Karpas-422 (cell line): ENCODE measurements at places on chromosomes 2 and 18. TPM values are rescaled to one million over a fixed set of nuclear protein-coding genes. Genes with fewer than 3 reads are reported as not detected.

The COLEC12 gene
- not detected in 2 replicates for total RNA-seq

The CROCC2 gene
- total RNA-seq: not detected in 2 replicates

DNA sequence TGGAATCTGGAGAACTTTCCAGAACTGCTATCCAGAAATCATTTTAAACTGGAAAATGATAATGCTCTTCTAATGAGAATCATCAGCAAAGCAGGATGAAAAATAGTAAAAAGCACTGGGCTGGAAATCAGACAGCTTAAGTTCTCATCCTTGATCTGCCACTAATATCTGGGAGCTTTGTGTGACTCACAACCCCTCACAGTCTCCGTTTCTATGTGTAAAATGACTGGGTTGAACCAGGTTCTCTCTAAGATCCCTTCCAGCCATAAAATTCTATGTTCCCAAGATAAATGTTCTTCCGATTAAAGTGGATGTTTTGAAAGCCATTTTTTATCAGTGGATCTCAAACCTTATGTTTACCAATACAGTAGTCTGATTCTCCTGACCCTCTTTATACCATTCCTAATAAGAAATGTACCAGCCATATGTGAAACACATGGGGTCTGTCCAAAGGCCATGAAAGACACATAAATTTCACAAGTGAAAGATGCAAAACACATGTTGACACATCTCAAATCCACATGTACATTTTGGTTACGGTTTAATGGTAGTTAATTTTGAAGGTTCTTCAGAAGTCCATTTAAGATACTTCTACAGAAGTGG is 188.8 kb downstream of the EN1 start:
- DNase-seq: no peak

GRCh38 chr2:71609029-71609428 is 155.7 kb downstream of the DYSF start:
- no peak for DNase-seq

The LCLAT1 gene
- 11.4 and 21.7 TPM in 2 replicates for total RNA-seq

- no peak for DNase-seq
Observed at GRCh38 chr2:175234650-175235049, 53.1 kb upstream of the ATP5MC3 start.
